Endodermal cell (in vitro differentiated cells): ENCODE measurements at places on chromosomes 11 and 22. TPM values are rescaled to one million over a fixed set of nuclear protein-coding genes. Genes with fewer than 3 reads are reported as not detected.
A peak's percentile ranks its signal among the peaks of the same experiment; 100 is the strongest.

DNA sequence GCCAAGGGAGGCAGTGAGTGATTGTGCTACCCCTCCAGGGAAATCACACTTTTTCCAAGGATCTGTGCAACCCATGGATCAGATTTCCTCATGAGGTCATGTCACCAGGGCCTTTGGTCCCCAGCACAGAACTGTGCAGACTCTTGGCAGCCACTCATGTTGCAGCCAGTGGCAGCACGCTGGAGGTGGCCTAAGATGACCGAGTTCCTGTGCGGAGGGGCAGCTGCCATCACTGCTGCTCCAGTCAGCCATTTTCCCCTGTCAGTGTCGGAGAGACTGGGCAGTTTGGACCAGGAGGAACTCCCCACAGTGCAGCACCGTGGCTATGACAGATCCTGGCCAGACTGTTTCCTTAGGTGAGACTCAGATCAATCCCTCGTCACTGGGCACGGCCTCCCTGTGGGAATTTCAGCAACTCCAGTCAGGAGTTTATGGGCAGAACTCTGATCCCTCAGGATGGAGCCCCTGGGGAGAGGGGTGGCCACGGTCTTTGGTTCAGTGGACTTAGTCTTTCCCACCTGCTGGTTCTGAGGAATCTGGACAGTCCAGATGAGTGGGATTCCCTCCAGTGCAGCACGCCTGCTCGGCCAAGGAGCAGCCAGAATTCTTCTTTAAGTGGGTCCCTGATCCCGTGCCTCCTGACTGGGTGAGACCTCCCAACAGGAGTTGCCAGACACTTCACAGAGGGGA lies 194.6 kb upstream of the CARD18 start:
- no peak for DNase-seq

- no peak for DNase-seq
Observed at GRCh38 chr22:42434748-42435425, 2.7 kb upstream of the NFAM1 start.

DNA sequence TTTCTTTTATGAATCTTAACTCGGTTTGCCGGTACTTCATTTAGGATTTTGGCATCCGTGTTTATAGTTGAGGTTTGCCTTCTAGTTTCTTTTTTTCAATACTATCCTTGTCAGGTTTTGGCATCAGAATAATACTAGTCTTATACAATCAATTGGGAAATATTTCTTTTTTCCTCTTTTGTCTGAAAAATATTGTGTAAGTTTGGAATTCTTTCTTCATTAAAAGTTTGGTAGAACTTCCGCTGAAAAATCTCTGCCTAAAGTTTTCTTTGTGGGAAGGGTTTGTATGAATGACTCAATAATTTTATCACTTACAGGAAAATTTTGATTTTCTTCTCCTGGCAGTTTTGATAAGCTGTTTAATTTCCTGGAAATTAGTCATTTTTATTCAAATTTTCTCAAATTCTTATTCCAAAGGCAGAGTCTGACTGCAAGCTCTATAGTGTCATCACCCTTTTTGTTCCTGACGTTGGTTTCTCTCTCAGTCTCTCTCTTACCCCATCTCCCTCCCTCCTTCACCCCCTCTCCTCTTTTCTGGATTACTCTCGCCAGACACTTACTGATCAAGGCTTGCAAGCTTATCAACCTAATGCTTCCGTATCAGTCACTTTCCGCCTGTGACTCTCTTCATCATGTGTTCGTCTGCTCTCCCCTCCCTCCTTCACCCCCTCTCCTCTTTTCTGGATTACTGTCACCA lies 555.7 kb downstream of the TBC1D22A start:
- no peak for DNase-seq

DNA sequence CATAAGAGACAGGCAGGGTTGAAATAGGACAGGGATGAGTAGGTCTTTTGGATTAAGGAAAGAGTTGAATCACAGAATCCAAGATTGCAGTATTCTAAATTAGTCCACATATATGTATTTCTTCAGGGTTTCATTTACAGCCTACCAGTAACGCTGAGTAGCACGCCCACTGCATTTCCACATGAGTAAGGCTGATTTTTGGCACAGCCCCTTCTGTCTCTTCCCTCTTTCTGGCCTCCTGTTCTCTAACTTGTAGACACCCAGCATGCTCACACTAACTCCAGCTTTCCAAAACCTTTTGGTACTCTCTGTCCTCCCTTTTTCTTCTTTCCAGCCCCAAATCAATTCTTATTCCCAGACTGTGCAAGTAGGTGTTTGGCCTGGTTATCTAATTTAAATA lies 3.7 kb upstream of the SIK2 start:
- no peak for DNase-seq

DNA sequence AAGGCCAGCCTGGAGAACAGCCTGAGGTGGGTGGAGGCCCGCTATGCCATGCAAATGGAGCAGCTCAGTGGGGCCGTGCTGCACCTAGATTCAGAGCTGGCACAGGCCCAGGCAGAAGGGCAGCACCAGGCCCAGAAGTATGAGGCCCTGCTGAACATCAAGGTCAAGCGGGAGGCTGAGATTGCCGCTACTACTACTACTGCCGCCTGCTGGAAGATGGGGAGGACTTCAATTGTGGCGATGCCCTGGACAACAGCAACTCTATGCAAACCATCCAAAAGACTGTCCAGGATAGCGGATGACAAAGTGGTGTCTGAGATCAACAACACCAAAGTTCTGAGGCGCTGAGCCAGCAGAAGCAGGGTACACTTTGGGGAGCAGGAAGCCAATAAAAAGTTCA lies 3.1 kb upstream of the TMEM218 start:
- DNase-seq, result peak; percentile 84

DNA sequence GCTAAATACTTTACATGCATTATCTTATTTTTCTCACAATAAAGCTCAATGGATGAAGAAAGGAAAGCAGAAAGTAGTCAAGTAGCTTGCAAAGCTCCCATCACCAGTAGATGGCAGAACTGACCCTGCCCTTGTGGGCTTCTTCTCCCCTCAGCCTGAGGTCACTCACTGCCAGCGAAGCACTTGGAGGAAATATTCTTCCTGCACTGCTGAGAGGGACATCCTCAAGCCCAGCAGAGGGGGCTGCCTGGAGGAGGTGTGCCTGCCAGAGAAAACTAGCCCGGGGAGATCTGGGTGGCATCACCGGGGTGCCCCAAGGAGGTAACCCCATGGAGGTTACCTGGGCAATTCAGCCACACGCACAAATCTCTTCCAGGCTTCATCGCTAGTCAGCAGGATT lies 6.6 kb downstream of the APOL4 start:
- DNase-seq, result peak; percentile 89

DNA sequence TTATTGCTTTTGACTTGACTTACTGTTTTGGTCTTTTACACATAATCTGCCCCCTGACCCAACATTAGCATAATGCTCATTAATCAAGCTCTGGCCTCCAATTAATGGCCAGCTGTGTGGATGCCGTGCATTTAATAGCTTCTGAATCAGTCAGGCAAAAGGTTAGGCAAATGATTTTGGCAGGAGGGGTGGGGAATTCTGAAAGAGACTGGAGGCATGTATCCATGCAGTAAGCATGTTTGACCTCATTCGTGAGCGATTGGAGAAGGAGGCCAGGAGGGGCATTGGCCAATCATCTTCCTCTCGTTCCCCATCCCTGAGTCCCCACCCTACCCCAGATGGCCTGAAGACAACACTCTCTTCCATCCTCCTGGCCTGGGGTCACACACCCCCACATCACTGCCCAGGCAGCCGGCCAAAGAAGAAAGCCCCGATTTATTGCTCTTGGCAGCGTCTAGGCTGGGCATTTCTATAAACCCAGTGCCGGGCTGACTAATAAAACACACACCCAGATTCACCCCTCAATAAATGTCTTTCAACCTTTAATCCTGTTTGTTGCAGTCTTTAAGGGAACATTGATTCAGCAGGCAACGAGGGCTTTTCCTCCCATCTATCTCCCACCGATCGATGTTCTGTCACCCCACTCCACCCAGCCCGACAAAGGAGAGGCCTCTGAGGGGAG lies 150.0 kb downstream of the OPCML start:
- no peak for DNase-seq

DNA sequence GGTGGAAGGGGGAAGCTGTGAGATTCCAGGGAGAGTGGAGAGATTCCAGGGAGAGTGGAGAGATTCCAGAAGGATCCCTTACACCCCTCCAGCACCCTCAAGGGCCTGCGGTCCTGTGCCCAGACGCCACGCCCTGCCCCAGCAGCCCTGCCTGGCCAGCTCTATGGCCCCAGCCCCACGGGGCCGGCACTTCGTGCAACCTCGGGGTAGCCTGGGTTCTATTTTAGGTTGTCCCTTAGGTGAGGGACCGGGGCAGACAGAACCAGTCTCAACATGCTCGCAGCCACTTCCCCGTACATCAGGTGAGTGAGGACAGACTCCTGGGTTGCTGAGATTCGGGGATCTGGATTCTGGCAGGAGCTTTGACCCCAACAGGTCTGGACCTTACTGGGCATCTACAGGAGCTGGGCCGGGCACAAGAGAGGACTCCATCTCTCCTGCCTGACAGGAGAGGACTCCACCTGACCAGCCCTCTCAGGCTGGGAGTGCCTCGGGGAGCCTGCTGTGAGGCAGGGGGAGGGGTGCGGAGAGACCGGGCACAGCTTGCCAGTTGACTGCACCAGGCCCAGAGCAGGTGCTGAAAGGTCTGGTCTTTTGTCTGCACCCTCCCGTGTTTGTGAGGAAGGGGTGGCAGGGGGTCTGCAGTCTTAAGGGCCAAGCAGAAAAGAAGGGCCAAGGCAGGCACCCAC lies 8.5 kb upstream of the ADORA2A start:
- peak; percentile 53 for DNase-seq

- DNase-seq, result peak; percentile 62
Observed at GRCh38 chr11:18633256-18634139, 644 bp downstream of the SPTY2D1 start.

GRCh38 chr22:39115977-39116621 lies 19.1 kb downstream of the APOBEC3H start:
- peak; percentile 35 for DNase-seq

- no peak for DNase-seq
Observed at GRCh38 chr11:111697933-111698371, 68.2 kb downstream of the PPP2R1B start.

- DNase-seq, result no peak
Observed at GRCh38 chr11:130414107-130415080, 14.0 kb downstream of the ADAMTS8 start.

DNA sequence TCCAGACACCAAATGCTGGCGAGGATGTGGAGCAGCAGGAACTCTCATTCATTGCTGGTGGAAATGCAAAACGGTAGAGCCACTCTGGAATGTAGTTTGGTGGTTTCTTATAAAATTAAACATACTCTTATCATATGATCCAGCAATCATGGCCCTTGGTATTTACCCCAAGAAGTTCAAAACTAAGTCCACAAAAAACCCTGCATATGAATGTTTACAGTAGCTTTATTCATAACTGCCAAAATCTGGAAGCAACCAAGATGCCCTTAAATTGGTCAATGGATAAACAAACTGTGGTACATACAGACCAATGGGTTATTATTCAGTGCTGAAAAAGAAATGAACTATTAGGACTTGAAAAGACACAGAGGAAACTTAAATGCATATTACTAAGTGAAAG lies 87.8 kb downstream of the APOL5 start:
- DNase-seq, result no peak

DNA sequence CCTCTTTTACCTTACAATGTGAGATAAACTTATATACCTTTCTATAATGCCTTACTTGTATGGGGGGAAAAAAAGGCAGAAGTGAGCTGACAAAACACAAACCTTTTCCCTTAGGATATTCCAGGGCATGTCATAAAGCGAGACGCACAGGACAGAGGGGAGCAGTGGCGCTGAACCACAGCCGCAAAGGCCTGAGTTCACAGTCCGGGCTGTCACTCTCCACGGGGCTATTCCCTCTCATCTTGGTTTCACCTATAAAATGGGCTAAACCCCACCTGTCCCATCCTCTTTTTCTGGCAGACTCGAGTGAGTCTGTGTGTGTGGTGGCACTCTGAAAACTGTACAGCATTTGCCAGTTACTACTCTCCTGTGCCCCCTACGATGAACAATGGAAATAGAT lies 14.4 kb upstream of the FXYD2 start:
- no peak for DNase-seq

DNA sequence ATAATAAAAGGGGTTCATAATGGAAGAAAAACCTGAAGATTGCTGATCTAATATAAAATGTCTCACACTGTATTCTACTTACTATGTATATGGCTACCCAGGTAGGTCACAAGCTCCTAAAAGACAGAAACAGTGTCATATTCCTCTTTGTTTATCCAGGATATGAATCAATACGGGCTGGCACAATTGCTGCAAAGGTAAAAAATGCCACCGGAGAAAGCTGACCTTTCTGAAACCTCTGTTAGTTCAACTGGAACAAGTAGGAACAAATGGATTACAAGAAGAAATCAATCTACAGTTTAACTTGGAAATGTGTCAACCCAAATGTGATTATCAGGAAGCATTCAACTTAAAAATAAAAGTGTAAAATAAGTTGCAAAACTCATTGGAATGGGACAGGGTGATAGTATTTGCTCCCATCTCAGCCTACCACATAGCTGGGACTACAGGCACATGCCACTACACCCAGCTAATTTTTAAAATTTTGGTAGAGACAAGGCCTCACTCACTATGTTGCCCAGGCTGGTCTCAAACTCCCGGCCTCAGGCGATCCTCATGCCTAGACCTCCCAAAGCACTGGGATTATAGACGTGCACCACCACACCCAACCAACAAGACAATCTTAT lies 27.6 kb downstream of the SLC35F2 start:
- DNase-seq, result no peak

DNA sequence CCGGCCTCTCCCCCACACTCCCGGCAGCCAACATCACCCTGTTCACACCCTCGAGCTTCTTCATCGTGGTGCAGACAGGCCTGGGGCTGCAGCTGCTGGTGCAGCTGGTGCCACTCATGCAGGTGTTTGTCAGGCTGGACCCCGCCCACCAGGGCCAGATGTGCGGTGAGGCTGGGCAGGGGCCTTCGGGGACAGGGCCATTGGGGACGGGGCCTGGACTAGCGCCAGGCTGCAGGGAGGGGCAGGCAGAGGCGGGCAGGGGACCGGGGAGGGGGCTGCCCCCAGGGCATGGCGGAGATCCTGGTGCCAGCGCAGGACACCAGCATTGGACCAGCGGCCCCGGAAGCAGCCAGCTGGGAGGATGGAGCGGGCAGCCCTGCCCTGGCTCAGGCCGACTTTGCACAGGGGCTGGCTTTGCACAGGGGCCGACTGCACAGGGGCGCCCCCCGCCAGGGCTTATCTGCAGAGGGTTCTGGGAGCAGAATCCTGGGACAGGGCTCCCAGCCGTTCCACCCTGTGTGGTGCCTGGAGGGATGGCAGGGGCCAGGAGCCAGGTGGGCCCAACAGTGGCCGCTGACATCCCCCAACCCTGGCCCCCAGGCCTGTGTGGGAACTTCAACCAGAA lies 8.6 kb downstream of the MUC5B start:
- peak; percentile 39 for DNase-seq

- DNase-seq, result no peak
Observed at GRCh38 chr11:16933291-16933690, 80.9 kb downstream of the PLEKHA7 start.

The ESAM gene
- total RNA-seq, result 0.31 to 0.70 TPM (median 0.46 TPM) in 3 replicates

The P2RX6 gene
- 1.4 to 2.1 TPM (median 1.9 TPM) in 3 replicates for total RNA-seq

The MRGPRF gene
- 3.3 and 4.7 TPM in 2 replicates for total RNA-seq

The SCUBE2 gene
- 0.47 and 2.0 TPM in 2 replicates for total RNA-seq

The SMC1B gene
- total RNA-seq, result 0.11 to 0.21 TPM (median 0.12 TPM) in 3 replicates

The ZP1 gene
- total RNA-seq, result not detected in 2 replicates

The PATE4 gene
- total RNA-seq, result not detected in 2 replicates

The SERPINH1 gene
- total RNA-seq, result 445 and 454 TPM in 2 replicates

The MGAT3 gene
- 16.7 to 20.3 TPM (median 18.6 TPM) in 3 replicates for total RNA-seq

The BATF2 gene
- total RNA-seq, result 0.34 TPM in 1 of 2 replicates, not detected in the other

The RFPL2 gene
- 1.9 and 3.1 TPM in 2 replicates for total RNA-seq

The CD81 gene
- 330 and 331 TPM in 2 replicates for total RNA-seq

The MRGPRE gene
- not detected in 3 replicates for total RNA-seq

The OR52H1 gene
- not detected in 3 replicates for total RNA-seq
